ENCODE measurements at places on chromosomes 12 and 14. TPM values are rescaled to one million over a fixed set of nuclear protein-coding genes. Genes with fewer than 3 reads are reported as not detected.
A peak's percentile ranks its signal among the peaks of the same experiment; 100 is the strongest.

Gene KSR2
- total RNA-seq = 0.65 TPM

Gene LRCOL1
- 0.15 TPM for total RNA-seq

Gene CNTN1
- total RNA-seq = 2.0 TPM

DNA sequence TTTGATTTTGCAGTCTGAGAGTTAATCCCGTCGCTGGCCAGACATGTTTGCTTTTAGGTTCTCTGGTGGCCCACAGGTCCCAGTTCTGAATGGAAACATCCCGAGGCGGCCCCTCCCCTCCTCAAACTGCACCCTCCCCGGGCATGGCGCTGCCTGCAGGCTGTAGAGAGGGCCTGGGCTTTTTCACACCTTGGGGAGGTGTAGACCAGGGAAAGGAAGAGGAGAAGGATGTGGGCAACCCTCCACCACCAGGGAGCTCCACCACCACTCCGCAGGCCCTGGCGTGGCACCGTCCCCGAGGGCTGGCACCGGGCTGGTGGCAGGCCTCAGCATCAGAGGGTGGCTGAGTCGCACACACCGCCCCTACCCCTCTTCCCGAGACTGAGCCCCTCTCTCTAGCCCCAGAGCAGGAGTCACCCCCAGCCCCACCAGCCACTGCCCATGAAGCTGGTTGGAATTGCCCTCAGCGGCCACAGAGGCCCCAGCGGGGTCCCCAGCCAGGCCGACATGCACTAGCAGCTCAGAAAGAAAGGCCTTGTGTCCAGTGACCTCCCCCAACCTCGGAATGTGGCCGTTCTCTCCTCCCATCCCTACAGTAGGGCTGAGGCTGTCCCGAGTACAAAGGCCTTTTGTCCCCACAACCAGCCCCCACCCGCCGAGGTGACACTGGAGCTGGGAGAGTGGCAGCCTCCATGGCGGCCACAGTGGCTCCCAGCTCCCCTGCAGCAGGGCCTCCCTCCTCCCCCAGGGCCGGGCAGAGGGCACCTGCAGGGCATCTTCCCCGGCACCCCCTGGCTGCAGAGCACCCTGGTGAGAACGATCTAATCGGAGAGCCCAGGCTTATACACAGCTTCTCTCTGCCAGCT lies 23.5 kb upstream of the INF2 start:
- DNase-seq = no peak

GRCh38 chr14:76271041-76271755 lies 104.7 kb upstream of the ESRRB start:
- no peak for DNase-seq

- no peak for DNase-seq
Measured at GRCh38 chr14:24113379-24113800, 1.2 kb upstream of the DCAF11 start.

- DNase-seq = no peak
Measured at GRCh38 chr12:31106101-31106803, 32.6 kb downstream of the DDX11 start.

DNA sequence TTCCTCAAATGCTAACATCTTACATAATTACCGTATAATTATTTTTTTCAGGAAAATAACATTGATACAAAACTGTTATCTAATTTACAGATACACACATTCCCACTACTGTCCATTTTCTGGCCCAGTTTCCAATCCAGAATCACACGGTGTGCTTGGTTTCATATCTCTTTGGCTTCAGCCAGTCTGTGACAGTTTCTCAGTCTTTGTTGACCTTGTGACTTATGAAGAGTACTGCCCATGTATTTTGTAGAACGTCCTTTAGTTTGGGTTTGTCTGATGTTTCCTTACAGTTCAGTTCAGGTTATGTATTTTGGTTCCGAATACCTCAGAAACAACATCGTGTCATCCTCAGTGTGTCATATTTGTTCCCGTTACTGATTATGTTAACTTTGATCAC lies 16.2 kb downstream of the RXYLT1 start:
- DNase-seq = no peak

GRCh38 chr14:53450871-53451270 lies 297.7 kb upstream of the DDHD1 start:
- DNase-seq = peak; percentile 56
